EH (cell line): ENCODE measurements at places on chromosomes 5 and 9.
A peak's percentile ranks its signal among the peaks of the same experiment; 100 is the strongest.

- DNase-seq, result no peak
Observed at GRCh38 chr5:40738502-40738901, 17.3 kb downstream of the TTC33 start.

- peak; percentile 46 for DNase-seq
Observed at GRCh38 chr5:143142596-143143435, 260.7 kb downstream of the NR3C1 start.

- DNase-seq, result no peak
Observed at GRCh38 chr9:112258106-112258505, 75.3 kb downstream of the PTBP3 start.

GRCh38 chr5:175557778-175558177 lies 79.4 kb downstream of the SFXN1 start:
- DNase-seq, result no peak

DNA sequence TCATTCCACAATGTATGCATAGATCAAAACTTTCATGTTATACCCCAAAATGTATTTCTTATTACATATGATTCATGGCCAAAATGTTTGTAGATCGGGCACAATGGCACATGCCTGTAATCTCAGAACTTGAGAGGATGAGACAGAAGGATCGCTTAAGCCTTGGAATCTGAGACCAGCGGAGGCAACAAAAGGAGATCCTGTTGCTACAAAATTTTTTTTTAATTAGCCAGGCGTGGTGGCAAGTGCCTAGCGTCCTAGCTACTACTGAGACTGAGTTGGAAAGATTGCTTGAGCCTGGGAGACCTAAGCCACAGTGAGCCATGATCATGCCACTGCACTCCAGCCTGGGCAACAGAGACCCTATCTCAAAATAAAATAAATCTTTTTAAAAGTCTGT lies 89.9 kb downstream of the MAPKAP1 start:
- no peak for DNase-seq
